Chondrocyte (in vitro differentiated cells): ENCODE measurements at places on chromosomes 1 and 21. TPM values are rescaled to one million over a fixed set of nuclear protein-coding genes. Genes with fewer than 3 reads are reported as not detected.

AK5 gene
- 6.1 to 6.9 TPM (median 6.2 TPM) in 3 replicates for total RNA-seq

TMPRSS2 gene
- 0.12 TPM in 1 of 3 replicates, not detected in the others for total RNA-seq

FCRL2 gene
- not detected in 3 replicates for total RNA-seq

S100B gene
- 0.41 TPM in 1 of 3 replicates, not detected in the others for total RNA-seq

KLHDC7A gene
- total RNA-seq = 0.07 to 0.08 TPM in 2 of 3 replicates, not detected in the other

LMOD1 gene
- total RNA-seq = 17.7 to 83.6 TPM (median 80.5 TPM) in 3 replicates

ALX3 gene
- total RNA-seq = not detected in 3 replicates

RNU1-2 gene
- total RNA-seq = 1,438 to 1,620 TPM (median 1,579 TPM) in 3 replicates

SPATA45 gene
- total RNA-seq = 0.47 to 1.3 TPM in 2 of 3 replicates, not detected in the other

DISP3 gene
- 0.05 to 0.21 TPM in 2 of 3 replicates, not detected in the other for total RNA-seq

AK4 gene
- 43.0 to 94.5 TPM (median 87.9 TPM) in 3 replicates for total RNA-seq

SLC16A4 gene
- 16.5 to 23.9 TPM (median 17.0 TPM) in 3 replicates for total RNA-seq

AADACL4 gene
- not detected in 3 replicates for total RNA-seq

AMY2A gene
- not detected in 3 replicates for total RNA-seq

AGMAT gene
- total RNA-seq = 0.68 to 1.1 TPM (median 0.82 TPM) in 3 replicates

ASAP3 gene
- total RNA-seq = 21.9 to 30.8 TPM (median 27.6 TPM) in 3 replicates

MATN1 gene
- total RNA-seq = 0.19 to 0.82 TPM (median 0.47 TPM) in 3 replicates

LHX8 gene
- not detected in 3 replicates for total RNA-seq

B3GALT6 gene
- total RNA-seq = 37.4 to 39.6 TPM (median 39.6 TPM) in 3 replicates

TRIM58 gene
- total RNA-seq = 0.41 to 1.7 TPM (median 0.70 TPM) in 3 replicates

ROR1 gene
- 75.2 to 131 TPM (median 123 TPM) in 3 replicates for total RNA-seq

RNU1-1 gene
- total RNA-seq = 1,438 to 1,620 TPM (median 1,579 TPM) in 3 replicates

IFNAR1 gene
- total RNA-seq = 40.3 to 52.3 TPM (median 47.7 TPM) in 3 replicates

UBL4B gene
- total RNA-seq = not detected in 3 replicates

PODN gene
- total RNA-seq = 4.1 to 9.3 TPM (median 9.2 TPM) in 3 replicates

ARTN gene
- 0.50 to 1.6 TPM (median 0.69 TPM) in 3 replicates for total RNA-seq

CA6 gene
- total RNA-seq = not detected in 3 replicates

CFHR5 gene
- total RNA-seq = not detected in 3 replicates

LCE1F gene
- not detected in 3 replicates for total RNA-seq

GPR37L1 gene
- total RNA-seq = not detected in 3 replicates

TNN gene
- 0.15 to 0.41 TPM (median 0.25 TPM) in 3 replicates for total RNA-seq

NR5A2 gene
- total RNA-seq = not detected in 3 replicates

PTPN7 gene
- total RNA-seq = not detected in 3 replicates

RIMS3 gene
- total RNA-seq = 4.8 to 26.3 TPM (median 26.0 TPM) in 3 replicates
